ENCODE measurements at places on chromosomes 4 and X.

DNA sequence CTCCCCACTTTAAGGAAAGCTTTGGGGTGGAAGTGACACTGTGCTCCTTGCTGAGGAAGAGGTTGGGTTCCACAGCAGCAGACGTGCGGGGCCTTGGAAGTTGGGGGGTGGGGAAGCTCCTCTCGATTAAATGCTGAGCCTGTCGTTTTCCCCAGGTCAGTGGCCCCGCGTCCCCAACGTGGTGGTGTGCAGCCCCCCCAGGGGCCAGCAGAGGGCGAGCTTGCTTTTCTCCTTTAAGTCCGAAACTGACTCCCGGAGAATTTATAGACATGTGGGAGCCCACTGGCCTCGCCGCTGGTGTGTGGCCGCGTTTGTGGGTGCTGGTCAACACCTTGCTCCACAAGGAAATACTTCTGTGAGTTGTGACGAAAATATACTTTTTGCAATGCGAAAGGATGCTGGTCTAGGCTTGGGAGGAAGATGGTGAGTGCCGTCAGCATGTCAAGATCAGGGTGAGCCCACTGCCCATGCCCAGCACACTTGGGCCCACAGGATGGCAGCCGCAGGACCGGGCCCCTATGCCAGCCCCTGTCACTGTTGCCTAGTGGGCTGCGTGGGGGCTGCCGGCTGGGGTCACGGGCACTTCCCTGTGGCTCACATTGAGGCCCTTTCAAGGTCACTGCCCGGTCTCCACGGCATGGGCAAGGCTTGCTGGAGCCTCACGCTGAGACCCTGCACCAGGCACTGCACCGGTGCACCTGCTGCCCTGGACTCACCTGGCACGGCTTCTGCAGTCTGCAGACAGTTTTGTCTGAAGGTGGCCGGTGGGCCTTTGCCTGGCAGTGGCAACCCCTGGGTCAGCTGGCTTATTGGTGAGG, 9.4 kb downstream of the UVSSA start:
- no peak for DNase-seq

DNA sequence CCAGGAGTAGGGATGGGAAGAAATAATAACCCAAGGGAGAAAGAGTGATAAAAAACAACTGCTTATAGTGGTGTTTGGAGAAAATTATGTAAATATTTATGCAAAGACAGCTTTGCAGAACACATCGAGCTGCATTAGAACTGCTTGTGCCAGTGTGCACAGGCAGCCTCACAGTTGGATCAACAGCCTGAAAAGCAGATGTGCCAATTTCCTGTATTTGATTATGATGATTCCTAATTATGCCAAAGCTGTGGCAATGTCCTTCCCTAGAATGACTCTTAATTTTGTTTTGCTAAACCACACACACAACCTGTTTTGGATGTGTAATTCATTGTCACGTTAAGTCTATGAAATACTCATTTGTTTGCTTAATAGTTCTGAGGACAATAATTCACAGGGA, 30.6 kb upstream of the ANTXR2 start:
- peak; percentile 55 for DNase-seq

DNA sequence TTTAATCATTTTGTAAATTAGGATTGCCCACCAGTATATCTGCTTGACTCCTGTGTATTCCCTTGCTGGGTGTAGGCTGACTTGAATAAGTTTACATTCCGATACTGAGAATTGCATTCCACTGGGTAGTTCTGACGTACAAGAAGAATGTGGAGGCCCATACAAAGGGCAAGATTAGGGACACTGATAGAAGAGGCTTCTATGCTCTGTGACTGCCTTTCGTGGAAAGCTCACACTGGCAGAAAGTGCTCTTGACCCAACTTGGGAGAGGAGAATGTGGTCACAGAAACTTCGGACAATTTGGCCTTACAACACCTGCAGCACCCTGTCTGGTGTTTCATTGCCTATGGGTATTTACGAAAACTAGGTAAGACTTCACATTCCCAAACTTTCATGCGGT, 126.3 kb downstream of the RAPGEF2 start:
- DNase-seq, result no peak

DNA sequence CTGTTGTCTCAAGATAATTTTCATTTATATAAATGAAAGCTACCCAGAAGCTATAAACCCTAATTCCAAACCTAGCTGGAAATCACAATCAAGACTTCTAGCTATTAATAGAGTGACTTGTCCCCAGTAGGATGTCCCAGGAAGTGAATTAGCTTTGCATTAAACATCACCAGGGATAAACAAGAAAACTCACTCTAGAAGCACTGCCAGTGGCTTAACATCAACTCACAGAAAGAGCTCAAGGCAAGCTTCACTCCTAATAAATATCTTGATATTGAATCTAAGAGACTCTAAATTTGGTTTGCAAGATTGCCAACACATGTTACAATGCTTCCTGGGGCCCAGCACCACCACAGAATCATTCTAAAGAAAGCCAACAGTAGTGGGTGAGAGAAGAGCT, 468.7 kb upstream of the FAM241A start:
- DNase-seq, result no peak

DNA sequence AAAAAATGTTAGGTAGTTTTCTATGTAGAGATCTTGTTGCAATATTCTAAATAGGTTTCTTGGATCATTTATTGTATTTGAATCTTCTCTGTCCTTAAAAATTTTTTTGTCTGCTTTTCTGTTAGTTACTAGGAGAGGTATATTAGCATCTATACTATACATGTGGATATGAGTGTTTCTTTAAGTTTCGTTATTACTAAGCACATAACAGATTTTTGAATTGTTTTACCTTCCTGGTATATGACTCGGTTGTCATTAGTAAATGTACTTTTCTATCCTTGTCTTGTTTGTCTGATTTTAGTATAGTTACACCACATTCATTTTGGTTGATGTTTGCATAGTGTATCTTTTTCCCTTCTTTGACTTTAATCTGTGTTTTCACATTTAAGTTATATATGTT, 20.2 kb downstream of the PYURF start:
- no peak for DNase-seq

DNA sequence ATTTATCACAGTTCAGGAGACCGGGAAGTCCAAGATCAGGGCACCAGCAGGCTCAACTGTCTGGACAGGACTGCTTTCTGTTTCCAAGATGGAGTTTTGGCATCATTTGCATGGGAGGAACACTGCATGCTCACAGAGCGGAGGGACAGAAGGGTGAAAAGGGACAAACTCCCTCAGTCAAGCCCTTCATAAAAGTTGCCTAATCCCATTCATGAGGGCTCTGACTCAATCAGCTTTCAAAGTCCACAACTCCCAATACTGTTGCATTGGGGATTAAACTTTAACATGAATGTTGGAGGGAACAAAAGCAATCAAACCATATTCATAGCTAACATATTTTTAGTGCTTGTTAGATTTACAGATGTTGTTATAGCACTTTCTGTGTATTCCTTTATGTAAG, 158.9 kb upstream of the MAD2L1 start:
- no peak for DNase-seq

GRCh38 chr4:159505266-159505975, 402.5 kb downstream of the RAPGEF2 start:
- DNase-seq, result no peak

DNA sequence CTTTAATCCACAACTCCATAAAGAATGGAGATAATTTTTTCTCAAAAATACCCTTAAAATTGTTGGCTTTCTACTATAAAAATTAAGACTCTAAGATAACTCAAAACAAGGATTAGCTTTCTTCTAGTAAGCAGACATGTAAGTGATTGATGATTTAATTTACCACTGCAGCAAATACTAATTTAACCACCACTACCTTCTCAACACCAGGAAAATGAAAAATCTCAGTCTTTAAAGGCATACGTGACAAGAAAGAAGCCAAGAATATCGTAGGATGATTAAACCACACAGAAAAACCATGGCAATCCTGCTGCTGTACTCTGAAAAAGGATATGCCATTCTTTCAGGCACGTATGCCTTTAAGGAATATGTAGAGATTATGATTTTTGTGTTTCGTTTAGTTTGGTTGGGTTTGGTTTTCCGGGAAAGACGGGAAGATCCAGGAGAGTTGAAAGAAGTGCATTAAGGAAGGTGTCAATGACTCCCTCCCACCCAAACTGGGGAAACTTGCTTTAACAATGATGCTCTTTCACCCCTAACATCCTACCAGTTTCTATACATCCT, 881 bp downstream of the LRCH2 start:
- DNase-seq, result no peak

DNA sequence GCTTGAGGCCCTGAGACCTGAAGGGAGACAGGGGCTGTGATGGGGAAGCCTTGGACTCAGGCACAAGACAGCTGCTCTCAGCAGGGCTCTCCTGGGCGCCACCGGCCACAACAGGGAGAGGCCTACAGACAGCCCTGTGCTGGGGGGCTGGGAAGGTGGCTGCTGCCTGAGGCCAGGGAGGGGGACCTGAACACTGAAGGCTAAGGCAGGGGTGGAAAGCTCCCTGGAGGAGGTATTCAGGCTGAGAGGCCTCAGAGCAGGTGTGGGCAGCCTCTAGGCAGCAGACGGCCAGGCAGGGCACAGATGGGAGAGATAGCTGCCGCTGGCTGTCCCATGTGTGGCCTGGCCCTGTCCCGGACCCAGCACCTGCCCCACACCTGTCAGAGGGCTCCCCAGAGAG, 33.0 kb downstream of the TACC3 start:
- DNase-seq, result no peak

DNA sequence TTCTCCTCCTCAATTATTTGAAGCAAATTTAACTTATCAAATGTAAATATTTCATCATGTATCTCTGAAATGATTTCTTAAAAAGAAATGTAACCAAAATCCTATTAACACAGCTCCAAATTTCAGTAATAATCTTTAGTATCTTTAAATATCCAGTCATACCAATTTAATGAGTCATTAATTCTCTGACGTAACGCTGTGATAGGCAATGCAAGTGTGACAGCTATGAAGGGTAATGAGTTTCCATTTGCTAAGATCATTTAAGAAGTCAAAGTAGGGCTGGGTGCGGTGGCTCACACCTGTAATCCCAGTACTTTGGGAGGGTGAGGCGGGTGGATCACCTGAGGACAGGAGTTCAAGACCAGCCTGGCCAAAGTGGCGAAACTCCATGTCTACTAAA, 15.6 kb downstream of the RPS3A start:
- DNase-seq, result no peak

GRCh38 chr4:173025131-173025530, 143.5 kb upstream of the GALNT7 start:
- DNase-seq, result peak; percentile 65

GRCh38 chr4:24657768-24658617, 73.6 kb upstream of the DHX15 start:
- DNase-seq, result no peak

DNA sequence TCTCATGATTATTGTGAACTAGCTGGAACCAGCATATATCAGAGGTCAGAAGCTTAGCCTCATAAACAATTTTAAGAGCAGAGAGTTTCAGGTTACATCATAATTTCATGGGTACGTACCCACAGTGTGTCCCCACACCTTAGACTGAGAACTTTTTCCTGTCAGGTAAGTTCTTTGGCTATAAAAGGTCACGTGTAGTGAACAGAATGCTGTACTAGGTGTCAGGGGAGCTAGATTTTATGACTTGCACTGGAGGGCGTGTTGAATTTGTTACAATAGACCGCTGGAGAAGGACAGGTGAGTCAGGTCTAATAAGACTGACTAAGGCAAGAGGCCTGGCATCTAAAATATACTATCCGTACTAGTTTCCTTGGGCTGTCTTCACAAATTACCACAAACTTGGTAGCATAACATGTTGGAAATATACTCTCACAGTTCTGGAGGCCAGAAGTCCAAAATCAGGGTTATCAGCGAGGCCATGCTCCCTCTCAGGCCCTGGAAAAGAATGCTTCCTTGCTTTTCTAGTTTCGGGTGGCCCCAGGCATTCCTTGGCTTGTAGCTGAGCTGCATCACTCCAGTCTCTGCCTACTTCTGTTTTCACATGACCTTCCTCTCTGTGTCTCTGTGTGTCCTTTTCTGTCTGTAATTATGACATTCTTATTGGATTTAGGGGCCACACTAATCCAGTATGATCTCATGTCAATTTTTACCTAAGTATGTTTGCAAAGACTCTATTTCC, 512.0 kb upstream of the NR3C2 start:
- no peak for DNase-seq

GRCh38 chr4:25069014-25069413, 38.3 kb upstream of the LGI2 start:
- no peak for DNase-seq

DNA sequence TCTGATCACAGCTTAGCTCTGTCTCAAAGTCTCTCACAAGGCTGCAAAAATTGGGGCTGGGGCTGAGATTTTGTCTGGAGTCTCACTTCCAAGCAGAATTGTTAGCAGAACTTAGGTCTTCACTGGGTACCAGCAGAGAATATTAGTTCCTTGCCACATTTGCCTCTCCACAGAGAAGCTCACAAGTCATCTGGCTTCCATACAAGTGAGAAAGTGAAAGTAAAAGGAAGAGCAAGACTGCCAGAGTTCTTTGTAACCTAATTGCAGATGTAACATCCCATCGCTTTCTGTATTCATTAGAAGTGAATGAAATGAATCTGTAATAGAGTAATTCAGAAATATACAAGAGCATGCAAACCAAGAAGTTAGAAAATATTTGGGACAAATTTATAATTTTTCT, 624.1 kb upstream of the GNPDA2 start:
- no peak for DNase-seq

DNA sequence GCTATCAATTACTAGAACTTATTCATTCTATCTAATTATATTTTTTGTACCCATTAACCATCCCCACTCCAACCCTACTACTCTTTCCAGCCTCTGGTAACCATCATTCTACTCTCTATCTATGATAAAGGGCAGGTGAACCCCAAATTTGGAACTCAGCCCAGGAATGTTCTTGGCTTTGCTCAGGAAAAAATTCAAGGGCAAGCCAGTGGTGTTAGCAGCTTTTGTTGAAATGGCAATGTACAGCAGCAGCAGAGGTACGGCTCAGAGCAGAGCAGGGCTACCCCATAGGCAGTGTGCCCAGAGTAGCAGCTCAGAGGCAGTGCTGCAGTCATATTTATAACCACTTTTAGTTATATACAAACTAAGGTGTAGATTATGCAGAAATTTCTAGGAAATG, 138.2 kb downstream of the RNF150 start:
- no peak for DNase-seq

GRCh38 chrX:95145848-95146490, 1472.0 kb downstream of the FAM133A start:
- DNase-seq, result no peak

DNA sequence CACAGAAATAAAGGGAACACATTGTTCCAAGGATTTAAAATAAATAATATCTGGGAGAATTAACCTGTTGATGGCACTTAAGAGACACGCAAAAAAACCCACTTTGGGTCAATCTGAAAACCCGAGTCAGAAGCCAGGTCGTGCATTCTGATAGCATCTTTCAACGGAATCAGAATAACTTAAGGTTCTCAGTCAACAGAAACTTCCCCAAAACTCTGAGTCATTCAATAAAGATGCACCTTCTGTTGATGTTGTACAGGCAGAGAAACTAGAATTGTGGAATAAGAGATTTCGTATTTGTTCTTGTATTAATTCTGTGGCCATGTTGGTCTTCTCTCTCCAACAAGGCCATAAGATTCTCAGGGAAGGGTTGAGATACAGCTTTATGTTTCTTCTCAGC, 78.2 kb downstream of the MAOB start:
- no peak for DNase-seq

GRCh38 chr4:133474501-133474900, 325.4 kb downstream of the PCDH10 start:
- DNase-seq, result no peak

Data from NCI-H1694 (cell line).